HCT116 (cell line): ENCODE measurements at places on chromosomes 11 and 22.

DNA sequence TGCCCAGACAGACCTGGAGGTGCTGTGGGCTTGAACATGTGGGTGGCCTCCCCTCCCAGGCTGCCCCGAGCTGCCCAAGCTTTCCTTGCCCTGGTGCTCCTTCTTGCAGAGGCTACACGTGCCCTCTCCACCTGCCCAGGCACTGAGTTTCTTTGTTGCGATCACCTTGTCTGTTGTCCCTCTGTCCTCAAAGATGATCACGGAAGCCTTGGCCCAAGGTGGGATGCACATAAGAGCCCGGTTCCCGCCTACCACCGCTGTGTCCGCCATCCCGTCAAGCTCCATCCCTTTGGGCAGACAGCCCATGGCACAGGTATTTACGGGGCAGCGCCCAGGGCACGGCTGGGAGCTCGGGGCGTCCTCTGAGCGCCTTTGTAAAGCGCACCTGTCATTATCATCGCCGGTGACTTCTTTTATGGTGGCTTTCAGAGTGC is 67.5 kb downstream of the MED15 start:
- no peak for DNase-seq

- DNase-seq: no peak
Measured at GRCh38 chr11:3796346-3796745, 1.0 kb downstream of the NUP98 start.

GRCh38 chr11:94749369-94749768 is 18.8 kb upstream of the AMOTL1 start:
- DNase-seq: no peak

DNA sequence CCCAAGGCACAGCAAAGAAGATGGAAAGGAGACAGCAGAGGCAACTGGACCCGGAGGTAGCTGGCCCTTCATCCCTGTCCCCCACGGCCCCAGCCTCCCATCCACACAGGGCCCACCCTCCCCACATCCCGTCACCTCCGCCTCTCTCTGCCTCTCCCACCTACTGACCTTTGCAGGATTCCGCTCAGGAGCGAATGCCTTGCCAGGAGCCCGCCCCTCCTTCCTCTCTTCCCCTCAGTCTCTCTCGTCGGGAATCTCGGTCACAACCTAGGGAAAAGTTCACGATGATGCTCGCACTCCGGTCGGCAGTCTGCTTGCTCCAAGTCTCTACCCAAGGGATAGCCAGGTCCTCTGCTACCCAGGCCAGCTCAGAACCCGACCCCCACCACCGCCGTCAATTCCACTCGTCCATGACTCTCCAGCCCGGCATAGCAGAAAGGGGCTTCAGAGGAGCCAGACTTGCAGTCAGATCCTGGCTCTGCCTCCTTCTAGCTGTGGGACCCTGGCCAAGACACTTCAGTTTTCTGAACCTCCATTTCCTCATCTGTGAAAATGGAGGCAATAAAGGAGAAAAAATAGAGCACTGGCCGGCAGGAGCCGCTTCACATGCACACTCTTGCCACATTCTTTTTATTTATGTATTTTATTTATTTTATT is 10.2 kb downstream of the AHNAK start:
- no peak for DNase-seq

DNA sequence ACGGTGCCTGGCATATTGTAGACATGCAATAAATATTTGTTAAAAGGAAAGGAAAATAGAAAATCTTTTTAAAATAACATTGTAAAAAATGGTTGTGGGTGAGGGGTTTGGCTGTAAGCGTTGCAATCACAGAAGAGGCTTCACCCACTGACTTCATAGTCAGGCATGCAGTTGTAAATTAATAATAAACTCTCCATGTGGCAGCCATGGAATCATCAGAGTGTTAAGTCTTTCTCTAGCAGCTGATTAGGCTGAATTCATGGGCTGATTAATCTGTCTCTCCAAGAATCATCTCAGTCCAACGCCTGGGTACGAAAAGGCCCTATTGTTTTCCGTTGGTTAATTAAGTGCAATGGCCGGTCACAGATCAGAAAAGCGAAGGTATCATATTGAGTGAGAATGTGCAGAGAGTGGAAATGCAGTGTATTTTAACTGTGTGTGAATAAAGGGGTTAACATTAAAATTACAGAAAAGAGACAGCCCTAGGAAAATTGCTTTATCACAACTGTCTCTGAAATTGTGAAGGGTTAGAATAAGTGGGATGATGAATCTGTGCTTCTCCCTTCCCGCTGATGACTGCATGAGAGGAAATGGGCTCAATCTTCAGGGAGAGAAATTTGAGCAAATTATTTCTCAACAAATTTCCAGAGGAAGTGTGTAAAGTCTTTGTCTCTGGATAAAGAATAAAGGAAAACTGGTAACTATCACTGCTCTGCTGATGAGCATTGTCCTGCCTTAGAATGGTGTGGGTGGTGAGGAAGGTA is 269.0 kb downstream of the FAM76B start:
- no peak for DNase-seq

- DNase-seq: no peak
Measured at GRCh38 chr11:61762798-61763197, 10.4 kb downstream of the MYRF start.

GRCh38 chr11:99418927-99419720 is 398.4 kb downstream of the CNTN5 start:
- no peak for DNase-seq

DNA sequence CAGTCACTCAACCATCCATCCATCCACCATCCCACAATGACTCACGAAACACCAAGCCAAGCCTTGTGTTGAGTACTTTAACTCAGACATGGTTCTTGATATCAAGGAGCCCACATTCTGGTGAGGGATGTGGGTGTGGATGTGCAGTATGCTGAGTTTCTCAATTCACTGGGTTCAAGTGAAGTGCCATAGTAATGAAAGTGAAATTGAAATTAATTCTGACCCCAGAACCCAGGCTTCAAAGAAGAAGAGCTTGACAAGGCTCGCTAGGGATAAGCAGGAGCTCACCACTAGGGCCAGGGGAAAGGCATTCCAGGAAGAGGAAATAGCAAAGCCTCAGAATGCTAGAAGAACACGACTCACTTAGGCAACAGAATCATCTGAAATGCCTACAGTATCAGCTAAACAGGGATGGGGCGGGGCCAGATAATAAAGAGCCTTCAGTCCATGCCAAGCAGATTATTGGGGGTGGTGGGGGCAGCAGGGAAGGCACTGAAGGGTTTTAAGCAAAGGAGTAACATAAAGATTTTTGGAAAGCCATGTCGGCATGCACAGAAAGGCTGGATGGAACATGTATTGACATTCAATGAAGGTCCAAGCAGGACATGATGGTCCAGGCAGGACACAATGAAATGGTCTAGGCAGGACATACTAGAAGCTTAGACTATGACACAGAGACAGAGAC is 37.2 kb downstream of the RTL6 start:
- no peak for DNase-seq
